Urinary bladder (tissue), 4 donors: ENCODE measurements at places on chromosomes 4 and X. TPM values are rescaled to one million over a fixed set of nuclear protein-coding genes. Genes with fewer than 3 reads are reported as not detected.

The MBNL3 gene
- 44.1 TPM for total RNA-seq

DNA sequence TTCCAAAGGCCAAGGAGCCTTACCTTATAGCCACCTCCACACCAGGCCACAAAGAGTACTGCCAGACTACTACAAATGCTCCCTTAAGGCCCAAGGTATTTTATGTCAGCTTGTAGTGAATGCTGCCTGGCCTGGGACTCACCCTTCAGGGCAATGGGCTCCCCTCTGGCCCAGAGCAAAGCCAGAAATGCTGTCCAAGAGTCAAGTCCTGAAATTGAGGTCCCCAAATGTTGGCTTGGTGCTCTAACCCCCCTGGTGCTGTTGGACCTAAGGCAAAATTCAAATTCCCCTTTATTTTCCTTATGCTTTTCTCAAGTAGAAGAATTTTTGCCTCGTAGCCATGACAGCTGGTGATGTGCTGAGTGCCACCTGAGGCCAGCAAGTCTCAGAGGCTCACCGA, 1354.3 kb upstream of the DIAPH2 start:
- no peak for DNase-seq

DNA sequence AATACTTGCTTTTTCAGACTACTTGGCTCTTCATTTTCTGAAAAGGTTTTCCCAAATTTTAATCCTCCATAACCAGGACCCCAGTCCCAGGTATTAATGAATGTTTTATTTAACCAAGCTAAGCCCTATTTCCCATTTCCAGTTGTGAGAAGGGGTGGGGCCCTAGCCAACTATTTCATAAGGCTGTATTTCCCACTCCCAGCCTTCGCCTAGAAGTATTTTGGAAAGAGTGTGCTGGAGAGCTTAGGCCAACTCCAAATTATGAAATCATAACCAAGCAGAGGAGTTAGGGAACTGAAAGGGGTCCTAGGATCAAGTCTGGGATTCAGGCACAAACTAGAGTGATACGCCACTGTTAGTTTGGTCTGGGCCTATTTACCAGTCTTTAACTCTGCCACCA, 148.4 kb upstream of the GPC4 start:
- no peak for DNase-seq

The ALPK1 gene
- 34.0 TPM for total RNA-seq

DNA sequence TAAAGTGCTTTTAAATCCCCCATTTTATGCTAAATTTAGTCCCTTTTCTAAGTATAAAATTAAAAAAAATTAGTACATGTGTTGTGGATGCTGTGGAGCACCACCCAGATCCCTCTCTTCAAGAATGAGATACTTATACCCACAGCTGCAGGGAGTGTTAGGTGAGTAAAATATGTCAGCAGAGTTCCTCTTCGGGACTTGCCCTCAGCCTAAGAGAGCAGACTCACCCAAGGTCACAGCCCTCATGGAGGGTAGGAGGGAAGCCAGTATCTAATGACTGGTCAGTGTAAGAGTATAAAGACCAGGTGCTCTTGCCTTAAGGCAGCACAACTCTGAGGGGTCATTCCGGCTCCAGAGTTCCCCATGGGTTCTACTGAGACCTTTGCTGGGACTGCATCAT, 88.5 kb downstream of the REELD1 start:
- DNase-seq: no peak

The GPR119 gene
- not detected for total RNA-seq

- DNase-seq: no peak
Observed at GRCh38 chr4:8115203-8115520, 43.5 kb downstream of the ABLIM2 start.

GRCh38 chr4:56979421-56980072, 851 bp downstream of the POLR2B start:
- DNase-seq: no peak

DNA sequence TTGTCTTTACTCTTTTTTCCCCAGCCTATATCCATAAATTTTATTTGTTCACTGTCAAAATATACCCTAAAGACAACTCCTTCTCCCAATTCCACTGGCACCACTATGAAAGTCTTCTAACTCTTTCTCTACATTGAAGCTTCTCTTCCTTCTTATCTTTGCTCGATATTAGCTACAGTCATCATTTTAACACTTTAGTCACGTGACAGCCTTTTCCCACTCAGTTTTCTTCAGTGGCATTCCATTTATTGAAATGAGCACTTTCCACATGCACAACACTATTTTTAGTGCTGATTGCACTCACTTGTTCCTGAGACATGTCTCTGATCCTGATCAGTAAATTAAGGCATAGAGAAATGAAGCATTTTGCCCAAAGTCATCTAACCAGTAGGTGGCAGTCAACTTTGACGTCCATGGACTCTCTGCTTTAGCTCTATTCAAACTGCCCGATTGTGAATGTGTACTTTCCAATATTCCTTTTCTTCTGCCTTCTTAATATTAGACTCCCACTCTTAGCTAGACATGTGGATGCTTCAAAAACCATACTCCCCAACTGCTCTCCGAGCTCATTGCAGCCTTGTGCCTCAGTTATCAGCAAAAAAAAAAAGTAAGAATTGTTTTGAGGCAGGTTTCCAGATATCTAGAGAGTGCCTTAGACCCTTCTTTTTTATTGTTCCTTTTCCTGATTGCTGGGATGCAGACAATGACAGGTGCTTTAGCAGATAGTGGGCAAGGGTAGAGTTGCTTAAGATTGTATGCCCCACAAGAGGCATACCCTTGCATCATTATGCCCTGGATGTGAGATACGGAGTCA, 394.4 kb upstream of the ADGRL3 start:
- DNase-seq: no peak

DNA sequence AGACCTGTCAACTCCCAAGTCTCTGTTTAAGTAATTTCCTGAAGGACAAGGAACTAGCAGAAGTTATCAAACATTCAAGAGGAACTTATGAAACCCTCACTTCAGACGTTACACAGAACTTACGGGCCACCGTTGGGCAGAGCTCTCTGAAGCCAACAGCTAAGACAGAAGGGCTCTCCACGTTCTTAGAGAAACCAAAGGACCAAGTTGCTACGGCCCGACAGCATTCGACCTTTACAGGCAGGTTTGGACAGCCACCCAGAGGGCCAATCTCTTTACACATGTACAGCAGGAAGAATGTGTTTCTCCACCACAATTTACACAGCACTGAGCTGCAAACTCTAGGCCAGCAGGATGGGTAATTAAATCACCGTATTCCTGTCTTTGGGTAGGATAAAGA, 705.1 kb upstream of the GRID2 start:
- DNase-seq: no peak

The TMEM31 gene
- not detected for total RNA-seq

The CNKSR2 gene
- 16.1 TPM for total RNA-seq

DNA sequence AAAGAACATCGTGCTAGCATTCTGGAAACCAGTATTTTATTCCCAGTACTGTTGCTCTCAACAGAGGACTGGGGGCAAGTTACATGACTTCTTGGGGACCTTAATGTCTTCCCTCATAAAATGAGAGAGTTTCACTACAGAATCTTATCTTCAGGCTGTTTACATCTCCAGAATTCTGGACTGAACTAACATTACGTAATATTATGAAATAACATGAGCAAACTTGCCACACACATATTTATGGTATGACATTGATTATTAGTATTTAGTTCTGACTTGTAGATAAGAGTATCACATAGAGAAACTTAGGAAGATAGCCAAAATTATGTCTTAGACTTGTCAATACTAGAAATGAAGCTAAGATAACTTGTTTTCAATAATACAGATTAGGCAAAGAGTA, 68.0 kb downstream of the NFKB1 start:
- no peak for DNase-seq

The MSN gene
- total RNA-seq: 76.3 TPM

The GAGE13 gene
- total RNA-seq: not detected

- DNase-seq: no peak
Observed at GRCh38 chr4:116058129-116058528, 944.7 kb upstream of the NDST4 start.

DNA sequence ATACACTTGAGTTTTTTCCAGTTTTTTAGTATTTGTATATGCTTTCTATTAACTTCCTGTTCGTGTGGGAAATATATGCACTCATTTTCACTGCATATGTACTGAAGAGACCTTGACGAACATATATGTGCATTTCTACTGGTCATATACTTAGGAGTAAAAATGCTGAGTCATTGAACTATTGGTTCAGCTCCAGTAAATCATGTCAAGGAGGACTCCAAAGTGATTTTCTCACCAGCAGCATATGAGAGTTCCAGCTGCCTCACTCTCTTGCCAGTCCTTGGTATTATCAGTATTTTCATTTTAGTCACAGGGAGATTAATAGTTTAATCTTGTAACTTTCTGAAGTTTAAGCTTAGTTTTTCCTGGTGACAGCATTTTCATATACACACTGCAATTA, 2750.2 kb downstream of the ARAP2 start:
- DNase-seq: no peak

- DNase-seq: no peak
Observed at GRCh38 chr4:128371001-128371777, 83.6 kb upstream of the PGRMC2 start.

- DNase-seq: no peak
Observed at GRCh38 chr4:94595880-94596483, 144.2 kb downstream of the PDLIM5 start.

GRCh38 chr4:87122252-87122651, 98.2 kb downstream of the KLHL8 start:
- DNase-seq: no peak

- DNase-seq: no peak
Observed at GRCh38 chrX:119398974-119399771, at the start of gene SLC25A43. TSS of gene SLC25A43 (plus strand) at chrX:119399336. CDS start at chrX:119399404, 68 bp downstream.
